ENCODE measurements at places on chromosomes 3 and 15.

- no peak for DNase-seq
Measured at GRCh38 chr15:79025802-79026201, 64.8 kb downstream of the RASGRF1 start.

GRCh38 chr3:46926871-46927717 is 49.5 kb downstream of the CCDC12 start:
- DNase-seq, result no peak

- DNase-seq, result no peak
Measured at GRCh38 chr15:88089024-88089620, 167.4 kb downstream of the NTRK3 start.

DNA sequence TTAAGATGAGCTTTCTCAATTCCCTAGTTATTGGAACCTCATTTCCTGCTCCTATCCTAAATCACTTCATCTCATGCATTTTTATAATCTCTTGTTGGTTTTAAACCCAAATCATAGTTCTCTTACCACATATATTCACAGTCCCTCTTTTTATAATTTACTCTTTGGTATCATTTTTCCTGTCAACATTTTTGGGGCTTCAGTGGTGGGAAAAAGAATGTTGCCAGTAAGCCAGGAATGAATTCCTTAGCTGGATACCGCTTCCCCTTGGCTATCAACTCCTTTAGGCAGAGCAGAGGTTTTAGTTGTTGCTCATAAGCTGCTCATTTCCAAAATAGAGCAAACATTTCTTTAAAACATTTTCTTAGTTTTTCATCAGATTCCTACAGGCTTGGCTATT is 112.3 kb downstream of the GALK2 start:
- DNase-seq, result no peak

- no peak for DNase-seq
Measured at GRCh38 chr15:75775296-75776064, 62.8 kb upstream of the CSPG4 start.

DNA sequence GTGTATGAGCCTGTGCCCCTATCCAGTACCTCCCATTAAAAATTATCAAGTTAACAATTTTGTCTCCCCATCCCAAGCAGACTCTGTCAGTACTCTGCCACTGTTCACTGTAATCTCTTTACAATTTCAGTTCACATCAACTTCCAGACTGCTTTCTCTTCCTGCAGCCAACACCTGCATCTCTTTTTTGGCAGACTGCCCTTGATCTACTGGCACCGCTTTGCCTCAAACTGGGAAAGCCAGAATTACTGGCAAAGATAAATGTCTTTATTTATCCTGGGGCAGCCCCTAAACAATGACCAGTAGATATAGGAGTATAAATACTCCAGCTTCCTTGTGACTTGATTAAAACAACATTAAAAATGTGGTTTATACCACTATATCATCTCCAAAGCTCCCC is 494.1 kb downstream of the ZNF385D start:
- DNase-seq, result no peak

DNA sequence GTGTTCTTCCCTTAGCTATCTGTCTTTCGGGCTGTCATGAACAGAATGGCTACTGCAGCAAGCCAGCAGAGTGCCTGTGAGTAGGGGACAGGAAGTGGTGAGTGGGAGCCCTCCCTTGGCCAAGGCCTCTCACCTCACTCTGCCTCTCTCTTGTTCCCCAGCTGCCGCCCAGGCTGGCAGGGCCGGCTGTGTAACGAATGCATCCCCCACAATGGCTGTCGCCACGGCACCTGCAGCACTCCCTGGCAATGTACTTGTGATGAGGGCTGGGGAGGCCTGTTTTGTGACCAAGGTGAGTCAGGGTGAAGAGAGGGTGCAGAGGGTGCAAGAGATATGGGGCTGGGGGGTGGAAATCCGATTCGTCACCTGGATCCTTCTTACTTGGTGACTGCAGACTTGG is 3.0 kb downstream of the DLL4 start:
- no peak for DNase-seq

DNA sequence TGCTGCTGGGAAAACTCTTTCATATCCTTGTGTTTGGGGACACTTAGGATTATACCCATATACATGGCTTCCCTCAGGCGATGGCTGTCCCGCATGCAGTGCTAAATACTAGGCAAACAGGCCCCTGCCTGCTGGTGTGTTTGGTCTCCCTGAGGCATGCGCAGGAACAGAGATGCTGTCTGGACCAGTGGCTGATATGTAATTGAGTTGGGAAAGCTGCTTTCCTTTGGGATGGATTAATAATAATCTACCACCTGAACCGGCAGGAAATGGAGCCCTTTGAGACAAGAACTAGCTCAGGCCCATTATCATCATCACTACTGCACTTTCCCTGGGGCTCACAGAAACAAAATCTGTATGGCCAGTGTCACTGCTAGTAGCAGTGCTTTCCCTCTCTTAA is 18.0 kb downstream of the ZDHHC3 start:
- DNase-seq, result no peak

- no peak for DNase-seq
Measured at GRCh38 chr3:61173676-61174075, 77.6 kb downstream of the FHIT start.
